ENCODE measurements at places on chromosomes 16 and 17.

- no peak for DNase-seq
These were observed 66.4 kb downstream of the SCNN1B start for GRCh38 chr16:23368469-23368868.

DNA sequence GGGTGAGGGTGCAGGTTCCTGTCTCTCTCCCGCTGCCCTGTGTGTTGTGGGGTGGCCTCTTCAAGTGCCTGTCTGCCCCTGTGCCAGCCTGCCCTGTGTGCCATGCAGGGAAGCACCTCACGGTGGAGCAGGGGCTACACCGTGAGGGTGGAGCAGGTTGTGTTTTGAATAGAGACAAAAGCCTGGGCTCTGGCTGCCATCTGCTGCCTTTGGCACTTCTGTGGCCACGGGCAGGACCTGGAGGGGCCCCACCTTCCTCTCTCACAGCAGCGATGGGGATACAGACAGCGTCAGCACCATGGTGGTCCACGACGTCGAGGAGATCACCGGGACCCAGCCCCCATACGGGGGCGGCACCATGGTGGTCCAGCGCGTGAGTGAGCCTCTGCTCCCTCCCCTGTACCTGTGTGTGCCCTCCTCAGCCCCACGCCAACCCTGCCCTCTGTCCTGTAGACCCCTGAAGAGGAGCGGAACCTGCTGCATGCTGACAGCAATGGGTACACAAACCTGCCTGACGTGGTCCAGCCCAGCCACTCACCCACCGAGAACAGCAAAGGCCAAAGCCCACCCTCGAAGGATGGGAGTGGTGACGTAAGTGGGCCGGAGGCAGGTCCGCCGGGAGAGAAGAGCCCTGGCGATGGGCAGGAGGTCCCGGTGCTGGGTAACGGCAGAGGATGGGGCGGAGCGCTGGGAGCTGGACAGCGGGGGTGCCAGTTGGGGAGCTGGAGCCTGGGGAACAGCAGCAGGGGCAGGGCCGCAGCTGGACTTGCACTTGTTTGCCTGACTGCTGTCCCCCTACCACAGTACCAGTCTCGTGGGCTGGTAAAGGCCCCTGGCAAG, 5.4 kb upstream of the C17orf107 start:
- no peak for DNase-seq

DNA sequence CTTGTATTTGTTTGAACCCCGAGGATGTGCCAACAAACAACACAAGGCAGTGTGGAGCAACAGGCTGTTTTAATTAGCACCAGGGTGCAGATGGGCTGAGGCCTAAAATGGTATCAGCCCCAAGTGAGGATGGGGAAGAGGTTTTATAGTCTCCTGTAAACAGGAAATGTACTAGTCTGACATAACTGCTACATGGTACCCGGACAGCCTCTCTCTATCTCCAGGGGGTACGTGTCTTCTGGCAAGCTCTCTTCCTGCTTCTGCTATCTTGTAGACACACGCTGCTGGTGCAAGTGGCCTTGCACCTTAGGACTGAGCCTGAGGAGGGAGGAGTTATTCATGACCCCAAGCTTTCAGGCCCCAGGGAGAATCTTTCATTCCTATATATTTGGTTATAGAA, 2451.0 kb downstream of the TP53TG3F start:
- no peak for DNase-seq

DNA sequence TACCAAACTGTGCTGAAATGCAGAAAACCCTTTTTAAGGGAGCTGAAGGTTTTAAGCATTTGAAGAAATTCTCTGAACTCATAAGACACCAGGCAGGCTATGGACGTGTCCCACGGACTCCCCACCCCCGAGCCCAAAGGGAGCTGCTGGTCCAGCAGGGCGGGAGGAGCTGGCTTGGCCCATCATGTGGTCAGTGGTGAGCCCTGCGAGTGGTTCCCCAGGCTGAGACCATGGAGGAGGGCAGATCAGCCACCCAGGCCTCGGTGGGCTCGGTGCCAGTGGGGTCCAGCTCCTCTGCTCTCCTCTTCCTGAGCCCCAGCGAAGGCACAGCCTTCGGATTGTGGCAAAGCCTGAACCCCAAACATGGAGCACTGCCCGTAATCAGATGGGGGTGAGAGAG, 27.0 kb downstream of the LGALS3BP start:
- no peak for DNase-seq

DNA sequence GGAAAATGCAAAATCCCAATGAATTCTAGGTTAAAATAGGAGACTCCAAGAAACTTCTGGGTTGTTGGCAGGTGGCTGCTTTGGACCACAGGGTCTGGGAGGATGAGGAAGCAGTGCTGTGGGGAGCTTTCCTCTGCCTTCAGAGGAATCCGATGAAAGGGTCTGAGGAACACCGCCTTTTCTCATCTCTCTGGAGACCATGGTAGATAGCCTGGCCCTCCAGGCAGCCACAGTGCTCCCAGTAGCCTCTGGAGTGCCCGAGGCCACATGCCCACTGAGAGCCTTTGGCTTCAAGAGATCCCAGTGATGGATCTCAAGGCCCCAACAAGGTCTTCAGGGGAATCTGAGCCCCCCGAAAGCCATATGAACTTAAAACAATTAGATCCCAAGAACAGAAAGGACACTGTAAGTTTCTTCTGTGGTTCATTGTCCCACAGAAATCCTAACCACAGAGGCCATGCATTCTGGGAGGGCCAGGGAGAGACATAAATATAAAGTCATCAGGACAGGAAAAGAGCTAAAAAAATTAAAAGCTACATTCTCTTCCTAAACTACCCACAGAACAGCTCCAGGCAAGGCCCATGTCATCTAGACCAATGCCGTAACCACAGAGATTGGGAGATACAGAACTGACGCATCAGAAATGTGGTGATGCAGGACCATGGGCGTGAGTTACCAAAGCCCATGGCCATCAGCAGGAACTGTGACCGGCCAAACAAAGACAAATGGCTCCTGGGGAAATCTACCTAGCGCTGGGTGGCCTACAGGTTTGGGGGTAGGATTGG, 24.3 kb downstream of the TK2 start:
- no peak for DNase-seq

- DNase-seq, result no peak
These were observed 118.5 kb upstream of the ZNF267 start for GRCh38 chr16:31754998-31755615.

- DNase-seq, result no peak
These were observed 191.1 kb downstream of the CHD9NB start for GRCh38 chr16:52861614-52862022.

- DNase-seq, result no peak
These were observed 17.3 kb downstream of the FBXO31 start for GRCh38 chr16:87366288-87366687.

- DNase-seq, result no peak
These were observed 6.3 kb upstream of the MAPK7 start for GRCh38 chr17:19372011-19372370.

- DNase-seq, result no peak
These were observed 225.3 kb downstream of the SNX29 start for GRCh38 chr16:12201866-12202265.

Data from CD4-positive, alpha-beta T cell treated with Interleukin-17A for 4 hours (primary cell).